ENCODE measurements at places on chromosomes 3 and 15.

GRCh38 chr3:108091498-108092250, 843 bp upstream of the CD47 start:
- DNase-seq = no peak

DNA sequence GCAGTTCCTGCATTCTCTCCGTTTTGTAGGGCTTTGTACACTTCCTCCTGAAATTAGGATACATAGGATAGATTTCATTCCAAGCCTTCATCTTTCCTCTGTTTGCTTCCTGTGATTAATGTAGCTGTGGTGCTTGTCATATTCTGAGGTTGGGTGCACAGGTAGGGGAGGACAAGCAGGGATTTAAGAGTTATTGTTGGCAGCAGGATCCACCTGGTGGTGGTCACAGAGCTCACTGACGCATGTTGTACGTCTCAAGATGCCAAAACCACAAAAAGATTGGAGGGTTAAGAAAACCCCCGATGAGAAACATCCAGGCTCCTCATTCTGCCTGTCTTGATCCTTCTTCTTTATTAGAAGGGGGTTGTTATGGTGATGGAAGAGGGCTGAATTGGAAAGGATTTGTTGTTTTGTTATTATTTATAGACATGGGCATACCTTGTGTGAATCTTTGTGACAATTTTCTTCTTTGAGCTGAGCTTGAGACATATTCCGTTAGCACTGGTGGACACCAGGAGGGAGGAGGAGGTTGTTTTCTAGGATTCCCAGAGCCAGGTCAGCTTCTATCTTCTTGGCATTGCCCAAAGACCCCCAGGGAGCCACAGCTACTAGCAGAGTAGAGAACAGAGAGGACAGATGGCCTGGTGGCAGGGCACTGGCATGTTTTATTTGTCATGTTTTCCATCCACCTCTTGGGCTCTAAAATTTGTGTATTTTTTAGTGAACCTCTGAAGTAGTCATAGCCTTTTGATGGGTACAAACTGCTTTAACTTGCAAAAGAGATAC, 57.7 kb upstream of the LARS2 start:
- DNase-seq = no peak

GRCh38 chr15:67869701-67870100, 29.9 kb upstream of the RNU6-1 start:
- peak; percentile 37 for DNase-seq

- DNase-seq = no peak
Observed at GRCh38 chr15:56933811-56934210, 15.4 kb downstream of the TCF12 start.

DNA sequence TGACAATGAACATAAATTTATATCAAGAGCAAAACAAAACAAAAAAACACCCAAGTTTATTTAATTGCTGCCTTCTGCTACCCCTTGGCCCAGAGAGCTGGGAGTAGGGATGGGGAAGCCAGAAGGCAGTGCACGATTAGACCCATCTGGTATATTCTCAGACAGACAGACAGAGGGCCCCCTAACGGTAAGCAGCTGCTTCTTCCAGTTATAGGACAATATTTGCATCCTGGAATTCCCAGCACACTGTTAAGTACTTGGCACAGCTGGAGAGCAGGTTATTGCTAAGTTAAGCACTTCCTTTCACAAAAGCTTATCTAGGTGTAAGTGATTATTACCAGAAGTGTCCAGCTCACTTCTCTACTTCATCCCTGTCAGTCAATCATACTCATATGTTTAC, 39.3 kb downstream of the C2CD4B start:
- no peak for DNase-seq

DNA sequence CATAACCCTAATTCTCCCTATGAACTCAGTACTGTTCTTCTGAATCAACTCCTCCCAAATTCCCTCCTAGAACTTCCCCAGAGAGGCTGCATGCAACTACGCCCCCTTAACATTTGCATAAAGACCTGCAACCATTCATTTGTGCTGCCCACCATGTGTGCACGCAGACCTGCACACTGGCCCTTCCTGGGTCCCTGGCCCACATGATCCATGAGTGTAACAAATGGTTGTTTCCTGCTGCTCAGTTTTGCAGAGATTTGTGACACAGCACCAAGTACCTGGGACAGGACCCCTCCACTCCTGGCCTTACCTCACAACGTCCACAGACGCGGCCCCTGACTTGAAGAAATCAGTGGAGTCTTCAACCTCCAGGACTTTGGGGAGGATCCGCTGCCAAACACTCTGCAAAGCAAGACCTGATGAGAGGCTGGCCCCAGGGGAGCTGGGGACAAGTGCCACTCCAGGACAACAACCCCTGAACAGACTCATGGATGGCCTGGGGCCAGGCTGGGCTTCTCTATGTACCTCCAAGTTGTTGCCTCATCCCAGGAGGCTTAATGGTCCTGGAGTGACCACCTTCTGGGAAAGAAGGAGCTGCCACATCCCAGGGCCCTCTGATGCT, 33.8 kb downstream of the ALDH1L1 start:
- DNase-seq = no peak

DNA sequence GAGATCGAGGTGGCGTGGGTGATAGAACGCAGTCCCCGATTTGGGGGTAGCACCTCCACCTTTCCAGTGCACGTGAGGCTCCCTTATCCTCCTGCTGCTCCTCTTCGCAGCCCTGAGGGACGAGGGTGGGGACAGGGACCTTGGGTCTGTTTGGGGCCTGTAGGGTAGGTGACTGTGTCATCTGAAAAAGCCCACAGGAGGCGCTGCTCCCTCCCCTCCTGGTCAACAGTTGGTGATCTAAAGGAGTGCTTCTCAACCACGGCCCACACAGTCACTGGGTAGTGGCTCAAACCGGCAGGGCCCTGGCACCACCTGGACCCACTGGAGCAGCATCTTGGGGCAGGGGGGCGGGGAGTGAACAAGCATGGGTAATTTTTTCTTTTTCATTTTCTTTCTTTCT, 7.1 kb downstream of the LRRK1 start:
- peak; percentile 53 for DNase-seq

DNA sequence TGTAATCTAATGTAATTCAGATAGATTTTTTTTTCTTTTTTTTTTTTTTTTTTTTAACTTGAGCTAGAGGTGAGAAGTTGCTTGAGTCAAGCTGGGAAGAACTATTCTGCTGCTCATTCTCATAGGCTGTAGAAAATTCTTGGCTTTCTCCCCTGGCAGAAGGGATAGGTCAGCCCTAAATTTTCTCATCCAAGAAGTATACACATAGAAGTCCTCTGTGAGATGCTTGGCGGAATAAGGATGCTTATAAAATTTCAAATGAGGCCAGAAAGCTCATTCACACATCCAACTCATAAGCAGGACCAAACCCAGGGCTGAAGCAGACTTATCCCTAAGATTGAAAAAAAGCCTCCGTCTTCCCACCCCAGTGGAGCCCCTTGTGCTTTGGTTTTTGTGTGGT, 572.5 kb downstream of the SQOR start:
- DNase-seq = no peak

GRCh38 chr15:66947471-66947870, 117.9 kb upstream of the SMAD3 start:
- no peak for DNase-seq

DNA sequence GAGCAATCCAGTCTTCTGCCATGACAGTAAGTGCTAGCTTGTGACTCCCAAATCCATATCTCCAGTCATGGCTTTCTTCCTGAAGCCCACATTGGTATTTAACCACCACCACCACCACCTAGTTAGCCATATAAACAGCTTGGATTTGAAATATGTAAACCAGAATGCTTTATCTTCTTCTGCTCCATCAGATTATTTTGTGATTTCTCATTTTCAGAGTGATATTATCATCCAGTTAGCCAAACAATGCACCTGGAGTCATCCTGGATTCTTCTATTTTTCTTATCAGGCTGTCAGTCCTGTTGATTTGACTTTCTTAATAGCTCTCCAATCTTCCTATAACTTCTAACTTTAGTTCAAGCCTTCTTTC, 124.3 kb upstream of the PTX3 start:
- DNase-seq = no peak

DNA sequence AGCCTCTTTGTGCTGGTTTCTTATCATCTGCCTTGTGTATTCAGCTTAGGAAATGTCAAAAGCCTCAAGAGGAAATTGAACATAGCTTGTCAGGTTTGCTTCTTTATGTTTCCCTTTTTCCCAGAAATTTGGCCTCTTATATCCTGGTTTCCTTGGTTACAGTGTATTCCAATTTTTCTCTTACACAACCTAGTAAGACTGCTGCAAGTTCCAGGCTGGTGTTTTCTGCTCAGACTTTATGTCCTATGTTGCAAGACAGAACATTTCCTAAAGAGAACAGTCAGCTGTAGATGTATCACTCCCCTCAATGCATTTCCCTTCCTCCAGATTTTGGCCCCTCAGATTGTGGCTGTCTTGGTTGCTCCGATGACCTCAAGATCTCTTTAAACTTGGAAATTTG, 102.5 kb downstream of the SH3GL3 start:
- DNase-seq = no peak

GRCh38 chr15:48800811-48801455, 9.9 kb downstream of the CEP152 start:
- no peak for DNase-seq

DNA sequence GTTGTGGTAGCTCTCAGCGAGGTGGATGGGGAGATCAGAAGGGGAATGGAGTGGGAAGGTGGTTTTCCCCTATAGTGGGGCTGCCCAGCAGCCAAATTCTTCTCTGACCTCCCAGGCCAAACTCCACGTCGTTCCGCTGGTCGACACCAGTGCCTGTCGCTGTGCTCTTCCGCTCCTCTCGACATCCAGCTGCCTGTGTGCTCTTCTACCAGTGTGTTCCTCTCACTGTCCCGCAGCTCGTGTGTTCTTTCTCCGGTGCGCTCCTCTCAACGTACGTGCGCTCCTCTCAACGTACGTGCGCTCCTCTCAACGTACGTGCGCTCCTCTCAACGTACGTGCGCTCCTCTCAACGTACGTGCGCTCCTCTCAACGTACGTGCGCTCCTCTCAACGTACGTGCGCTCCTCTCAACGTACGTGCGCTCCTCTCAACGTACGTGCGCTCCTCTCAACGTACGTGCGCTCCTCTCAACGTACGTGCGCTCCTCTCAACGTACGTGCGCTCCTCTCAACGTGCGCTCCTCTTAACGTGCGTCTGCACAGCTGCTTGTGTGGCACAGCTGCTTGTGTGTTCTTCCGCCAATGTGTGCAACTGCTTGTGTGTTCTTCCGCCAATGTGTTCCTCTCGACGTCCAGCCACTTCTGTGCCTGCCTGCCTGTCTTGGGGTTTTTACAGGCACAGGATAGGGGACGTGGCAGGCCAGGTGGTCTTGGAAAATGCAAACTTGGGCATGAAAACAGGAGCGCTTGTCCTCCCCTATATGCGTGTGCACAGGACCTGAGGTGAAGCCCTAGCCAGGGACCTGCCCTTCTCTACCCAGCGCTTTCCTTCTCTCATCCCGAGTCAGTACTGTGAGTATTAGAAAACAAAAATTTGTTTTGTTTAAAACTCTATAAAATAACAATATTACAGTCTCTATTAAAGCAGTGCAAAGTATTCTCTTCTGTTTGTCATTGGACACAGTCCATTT, 991.1 kb downstream of the GBE1 start:
- no peak for DNase-seq

GRCh38 chr3:8464668-8465067, 37.0 kb upstream of the LMCD1 start:
- DNase-seq = no peak

- no peak for DNase-seq
Observed at GRCh38 chr3:129027544-129027880, 26.4 kb downstream of the EFCC1 start.

GRCh38 chr15:45794304-45794703, 159.5 kb downstream of the SQOR start:
- no peak for DNase-seq

- no peak for DNase-seq
Observed at GRCh38 chr3:189849262-189849661, 218.1 kb downstream of the TP63 start.

Measured in GM06990 (cell line).